ENCODE measurements at places on chromosomes 7 and 10.
A peak's percentile ranks its signal among the peaks of the same experiment; 100 is the strongest.

- no peak for DNase-seq
Measured at GRCh38 chr7:27917119-27917518, 177.2 kb downstream of the TAX1BP1 start.

- no peak for DNase-seq
Measured at GRCh38 chr10:71966046-71967004, 2.1 kb downstream of the CHST3 start.

GRCh38 chr10:55822096-55822495 is 539.0 kb downstream of the ZWINT start:
- DNase-seq, result no peak

GRCh38 chr7:143321734-143322133 is 5.8 kb downstream of the CLCN1 start:
- no peak for DNase-seq

DNA sequence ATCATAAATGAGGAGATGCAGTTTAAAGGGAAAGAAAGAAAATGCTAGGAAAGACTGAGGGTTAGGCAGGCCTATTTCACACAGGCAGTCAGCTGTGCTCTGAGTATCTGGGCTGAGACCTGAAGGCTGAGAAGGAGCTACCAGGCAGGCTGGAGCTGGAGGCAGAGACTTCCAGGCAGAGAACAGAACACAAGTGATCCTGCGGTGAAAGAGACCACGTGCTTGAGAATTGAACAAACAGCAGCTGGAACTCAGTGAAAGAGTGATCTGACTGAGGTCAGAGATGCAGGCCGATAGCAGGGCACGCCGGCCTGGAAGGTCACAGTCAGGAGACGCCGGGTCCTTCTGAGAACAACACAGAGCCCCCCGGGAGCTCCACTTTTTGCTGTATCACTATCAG is 147.8 kb downstream of the ADAM12 start:
- no peak for DNase-seq

DNA sequence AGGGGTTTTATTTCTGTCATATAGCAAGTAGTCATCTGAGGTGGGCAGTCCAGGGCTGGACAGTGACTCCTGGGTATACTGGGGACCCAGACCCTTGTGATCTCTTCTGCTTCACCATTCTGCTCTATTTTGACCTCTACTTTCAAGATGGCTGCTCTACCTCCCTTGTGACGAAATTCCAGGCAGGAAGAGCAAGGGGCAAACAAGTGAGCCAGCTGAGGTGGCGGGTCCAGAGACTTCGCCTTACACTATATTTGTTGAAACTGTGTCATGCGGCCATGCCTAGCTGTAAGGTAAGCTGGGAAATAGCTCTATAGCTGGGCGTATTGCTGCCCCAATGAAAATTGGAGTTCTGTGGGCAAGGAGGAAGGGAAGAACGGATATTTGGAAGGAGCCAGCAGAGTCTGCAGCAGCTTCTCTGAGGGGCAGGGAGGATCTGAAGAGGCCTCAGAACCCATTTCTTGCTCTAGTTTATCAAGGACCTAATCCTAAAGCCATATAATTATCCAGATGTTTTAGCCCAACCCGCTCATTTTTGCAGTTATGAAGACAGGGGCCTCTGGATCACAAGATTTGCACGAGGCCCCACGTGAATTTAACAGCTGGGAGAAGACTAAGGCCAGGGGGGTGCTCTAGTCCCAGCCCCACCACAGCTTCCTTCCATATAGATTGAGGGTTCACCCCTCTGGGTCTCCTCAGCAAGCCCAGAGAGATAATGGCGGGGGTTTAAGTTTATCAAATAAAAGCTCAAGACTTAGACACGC is 7.7 kb upstream of the CPA1 start:
- DNase-seq, result no peak

DNA sequence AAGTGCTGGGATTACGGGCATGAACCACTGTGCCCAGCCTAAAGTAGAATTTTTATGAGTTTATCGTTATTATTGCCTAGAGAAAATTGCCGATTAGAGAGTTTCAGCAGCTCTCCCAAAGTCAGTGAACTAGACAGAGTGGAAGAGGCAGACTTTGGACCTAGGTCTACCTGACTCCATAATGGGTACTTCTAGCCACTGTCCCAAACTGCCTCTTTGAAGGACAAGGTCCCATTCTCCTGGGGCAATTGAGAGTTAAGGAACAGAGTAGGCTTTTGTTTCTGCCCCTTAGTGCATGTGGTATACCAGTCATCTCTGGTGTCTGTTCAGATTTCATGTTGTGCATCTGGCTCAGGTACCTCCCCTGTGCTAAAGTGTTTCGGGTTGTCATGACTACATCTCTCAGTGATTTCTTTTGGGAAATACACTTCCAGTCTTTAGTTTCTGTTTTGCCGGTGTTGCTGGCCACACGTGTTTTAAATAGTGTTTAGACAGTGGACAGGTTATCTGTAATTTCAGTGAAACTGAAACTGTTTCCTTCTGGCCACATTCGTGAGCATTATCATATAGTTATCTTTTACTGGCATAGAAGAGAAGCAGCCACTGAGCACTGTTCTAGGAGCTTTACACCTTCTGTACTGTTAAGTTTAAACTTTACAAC is 4.7 kb downstream of the TMEM236 start:
- DNase-seq, result no peak

DNA sequence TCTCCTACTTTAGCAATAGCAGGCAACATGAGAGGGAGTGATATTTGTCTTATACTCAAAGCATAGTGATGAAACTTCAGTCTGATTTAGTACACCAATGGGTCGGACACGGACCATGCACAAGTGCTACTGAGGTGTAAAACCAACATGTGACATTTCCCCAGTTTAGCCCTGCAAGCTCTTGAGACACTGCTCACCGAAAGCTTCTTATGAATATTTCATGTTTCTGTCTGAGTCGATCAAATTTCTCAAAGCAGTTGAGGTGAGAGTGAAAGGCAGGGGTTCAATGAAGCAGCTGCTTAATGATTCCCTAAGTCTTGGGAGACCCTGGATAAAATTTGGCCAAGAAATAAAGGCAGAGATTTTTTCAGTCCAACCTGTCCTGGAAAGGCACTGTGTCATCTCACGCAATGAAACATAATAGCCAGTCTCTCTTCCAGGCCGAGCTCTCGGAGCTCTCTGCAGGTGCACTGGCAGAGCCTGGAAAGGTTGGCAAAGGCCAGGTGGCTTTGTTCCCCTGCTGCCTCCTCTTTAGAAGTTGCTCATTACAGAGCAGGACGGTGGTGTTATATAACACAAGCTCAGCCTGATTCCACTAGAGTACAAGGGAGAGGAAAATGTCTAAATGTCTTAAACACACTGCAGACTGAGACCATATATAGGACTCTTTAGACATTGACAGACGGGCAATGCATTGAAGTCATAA is 33.9 kb upstream of the XPNPEP1 start:
- no peak for DNase-seq

GRCh38 chr7:103573479-103574058 is 127.6 kb upstream of the SLC26A5 start:
- peak; percentile 6 for DNase-seq

- peak; percentile 22 for DNase-seq
Measured at GRCh38 chr10:13099666-13100348, at the start of gene OPTN. OPTN (plus strand) TSS chr10:13100163; CDS start chr10:13109123, 8,960 bp downstream.

Data from HFF-Myc (cell line).